ENCODE measurements at places on chromosomes 7 and 10. TPM values are rescaled to one million over a fixed set of nuclear protein-coding genes. Genes with fewer than 3 reads are reported as not detected.

GRCh38 chr10:17793823-17794644 lies 15.1 kb upstream of the MRC1 start:
- no peak for DNase-seq

DNA sequence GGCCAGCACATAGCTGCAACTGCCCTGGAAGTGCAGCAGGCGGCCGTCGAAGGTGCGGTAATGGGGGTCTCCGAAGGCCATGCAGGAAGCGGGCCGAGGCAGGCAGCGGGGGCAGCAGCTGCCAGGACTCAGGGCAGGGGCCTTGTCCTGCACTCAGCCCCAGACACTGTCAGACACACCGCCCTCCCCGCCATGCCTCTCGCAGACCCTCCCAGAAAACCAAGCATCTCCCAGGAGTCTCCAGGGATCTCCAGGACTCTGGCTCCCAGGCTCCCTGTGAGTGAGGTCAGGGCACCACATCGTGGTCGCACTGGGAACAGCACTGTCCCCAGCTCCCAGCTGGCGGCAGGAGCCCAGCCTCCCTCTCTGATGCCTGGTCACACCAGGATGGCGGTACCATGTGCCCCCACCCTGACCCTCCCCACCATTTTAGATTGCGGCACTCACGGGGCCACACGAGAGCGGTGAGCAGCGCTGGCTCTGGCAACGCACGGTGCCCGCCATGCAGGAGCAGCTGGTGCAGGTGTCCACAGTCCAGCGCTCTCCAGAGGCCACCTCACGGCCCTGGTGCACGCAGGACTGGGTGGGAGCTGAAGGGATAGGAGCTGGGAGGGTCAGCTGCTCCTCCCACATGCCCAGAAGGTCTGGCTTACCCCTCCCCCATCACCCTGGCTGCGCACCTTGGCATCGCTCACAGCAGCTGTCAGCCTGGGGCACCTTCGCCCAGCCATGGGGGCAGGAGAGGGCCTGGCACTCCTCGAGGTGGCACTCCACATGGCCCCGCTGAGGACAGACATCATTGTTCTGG lies 17.5 kb downstream of the ATP6V1F start:
- DNase-seq: no peak

DNA sequence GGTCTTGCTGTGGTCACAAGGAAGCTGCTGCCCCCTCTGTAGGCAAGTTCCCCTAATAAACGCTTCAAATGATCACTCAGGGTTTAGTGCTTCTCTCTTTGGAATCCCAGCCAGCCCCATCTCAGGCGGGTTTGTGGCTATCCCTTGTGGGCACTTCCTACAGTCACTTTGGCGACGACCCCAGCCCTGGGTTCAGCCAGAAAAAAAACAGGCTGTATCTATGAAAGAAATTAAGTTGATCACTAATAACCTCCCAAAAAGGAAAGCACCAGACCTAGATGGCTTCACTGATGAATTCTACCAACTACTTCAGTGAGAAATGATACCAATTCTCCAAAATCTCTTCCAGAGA lies 208.2 kb downstream of the MAD1L1 start:
- no peak for DNase-seq

- DNase-seq: no peak
Measured at GRCh38 chr10:87622314-87623004, 37.2 kb upstream of the PAPSS2 start.

EPO gene
- not detected for total RNA-seq

DNA sequence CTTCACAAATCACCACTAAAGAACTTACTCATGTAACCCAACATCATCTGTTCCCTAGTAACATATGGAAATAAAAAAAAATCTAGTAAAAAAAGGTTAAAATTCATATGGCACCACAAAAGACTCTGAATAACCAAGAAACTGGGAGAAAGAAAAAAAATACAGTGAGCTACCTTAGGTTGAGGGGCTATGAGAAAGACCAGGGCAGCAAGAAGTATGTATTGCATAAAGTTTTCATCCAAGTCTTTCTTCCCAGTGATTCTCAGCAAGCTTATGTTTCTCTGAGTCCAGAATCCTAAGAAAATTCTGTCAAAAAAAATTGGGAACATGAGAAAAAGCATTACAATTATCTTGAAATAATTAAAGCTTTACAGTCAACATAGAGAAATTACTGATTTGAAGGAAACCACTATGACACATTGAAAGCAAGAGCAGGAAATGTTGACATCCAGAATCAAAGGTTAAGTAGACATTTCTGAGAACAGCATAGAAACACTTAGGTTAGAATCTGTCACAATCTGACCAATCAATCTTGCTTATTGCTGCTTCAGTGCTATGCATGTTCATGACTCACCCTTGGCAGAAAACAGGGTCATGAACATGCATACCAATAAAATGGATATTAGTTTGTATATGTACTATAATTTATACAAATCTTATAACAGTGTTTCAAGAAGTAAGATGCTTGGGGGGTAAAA lies 494.0 kb upstream of the POT1 start:
- DNase-seq: no peak

ACTL6B gene
- total RNA-seq: not detected

GPR15LG gene
- not detected for total RNA-seq

Data from esophagus muscularis mucosa (tissue), 4 donors.